NCI-H1105 (cell line): ENCODE measurements at places on chromosomes 2 and 18.

- no peak for DNase-seq
These were observed 170.0 kb upstream of the KLHL29 start for GRCh38 chr2:23215016-23215415.

DNA sequence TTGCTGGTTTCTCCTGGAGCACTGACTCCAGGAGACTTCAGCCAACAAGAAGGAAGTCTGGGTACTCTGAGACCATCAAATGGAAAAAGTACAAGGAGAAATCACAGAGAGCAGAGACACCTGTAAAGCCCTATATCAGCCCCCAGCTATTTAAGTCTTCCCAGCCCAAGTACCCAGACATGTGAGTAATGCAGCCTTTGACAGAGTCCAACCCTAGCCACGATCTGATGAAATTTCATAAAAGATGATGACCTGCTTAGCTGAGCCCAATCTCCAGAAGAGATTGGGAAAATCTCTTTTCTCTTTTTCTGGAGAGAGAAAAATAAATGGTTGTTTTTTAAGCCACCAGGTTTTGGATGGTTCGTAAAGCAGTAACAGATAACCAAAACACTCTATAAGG is 196.6 kb downstream of the NBAS start:
- DNase-seq = no peak

GRCh38 chr2:163338270-163338669 is 397.5 kb downstream of the FIGN start:
- no peak for DNase-seq

- DNase-seq = no peak
These were observed 48.1 kb downstream of the ID2 start for GRCh38 chr2:8729939-8730338.

DNA sequence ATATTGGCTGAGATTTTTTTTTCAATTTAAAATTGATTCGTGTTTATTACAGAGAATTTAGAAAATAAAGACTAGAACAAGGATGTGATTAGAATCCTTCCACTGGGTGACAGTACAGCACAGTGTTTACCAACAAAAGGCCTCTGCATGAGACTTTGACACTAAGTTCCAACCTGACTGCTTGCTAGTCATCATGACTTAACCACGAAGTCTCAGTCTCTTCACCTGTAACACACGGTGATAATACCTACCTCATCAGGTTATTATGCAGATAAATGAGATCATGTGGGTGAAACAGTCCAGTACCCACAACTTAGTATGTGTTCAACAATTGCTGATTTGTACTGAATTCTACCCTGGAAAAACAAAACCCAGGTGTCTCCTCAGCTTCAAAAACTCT is 151.2 kb downstream of the STK39 start:
- DNase-seq = no peak

DNA sequence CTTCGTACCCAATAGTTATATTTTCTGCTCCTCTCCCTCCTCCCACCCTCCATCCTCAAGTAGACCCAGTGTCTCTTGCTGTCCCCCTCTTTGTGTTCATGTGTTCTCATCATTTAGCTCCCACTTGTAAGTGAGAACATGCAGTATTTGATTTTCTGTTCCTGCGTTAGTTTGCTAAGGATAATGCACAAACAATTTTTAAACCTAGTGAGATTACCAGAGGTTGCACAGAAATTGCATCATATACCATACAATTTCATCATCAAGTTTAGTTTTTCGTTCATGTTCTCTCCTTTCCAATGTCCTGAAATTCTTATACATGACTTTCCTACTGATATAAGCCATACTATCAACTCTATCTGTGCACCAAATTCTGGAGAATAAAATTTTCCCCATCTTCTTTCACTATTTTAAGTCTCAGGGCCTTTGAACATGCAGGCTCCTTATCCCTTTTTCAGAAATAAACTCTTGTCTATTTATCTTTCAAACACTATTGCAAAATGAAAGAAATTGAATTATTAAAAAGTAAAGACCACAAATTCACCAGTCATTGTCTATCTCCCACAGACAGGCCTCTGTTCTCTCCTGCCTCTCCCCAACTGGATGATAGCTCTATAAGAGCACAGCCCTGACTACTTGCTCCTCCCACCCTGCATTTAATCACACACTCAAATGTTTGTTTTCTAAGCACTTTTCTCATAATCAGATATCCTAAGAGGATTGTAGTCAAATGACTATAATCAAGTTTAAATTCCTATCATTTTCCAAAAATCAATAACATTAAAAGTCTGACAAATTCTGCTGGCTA is 27.2 kb upstream of the B4GALT6 start:
- no peak for DNase-seq

GRCh38 chr2:179393481-179393880 is 128.8 kb upstream of the SESTD1 start:
- no peak for DNase-seq

DNA sequence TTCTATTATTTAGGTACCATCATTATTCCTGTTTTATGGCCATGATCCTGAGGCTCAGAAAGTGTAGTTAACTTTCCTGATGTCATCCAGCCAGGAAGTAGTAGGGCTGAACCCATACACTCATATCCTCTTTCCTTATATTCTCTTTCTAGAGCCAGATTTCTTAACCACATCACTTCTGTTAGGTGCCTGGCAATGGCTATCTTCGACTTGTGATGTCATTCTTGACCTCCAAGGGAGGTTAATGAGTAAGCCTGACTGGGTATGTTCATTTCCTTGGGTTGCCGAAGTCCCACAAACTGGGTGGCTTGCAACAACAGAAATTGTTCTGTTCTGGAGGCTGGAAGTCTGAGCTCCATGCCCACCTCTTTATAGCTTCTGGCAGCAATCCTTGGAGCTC is 43.4 kb downstream of the ITGB6 start:
- DNase-seq = no peak

DNA sequence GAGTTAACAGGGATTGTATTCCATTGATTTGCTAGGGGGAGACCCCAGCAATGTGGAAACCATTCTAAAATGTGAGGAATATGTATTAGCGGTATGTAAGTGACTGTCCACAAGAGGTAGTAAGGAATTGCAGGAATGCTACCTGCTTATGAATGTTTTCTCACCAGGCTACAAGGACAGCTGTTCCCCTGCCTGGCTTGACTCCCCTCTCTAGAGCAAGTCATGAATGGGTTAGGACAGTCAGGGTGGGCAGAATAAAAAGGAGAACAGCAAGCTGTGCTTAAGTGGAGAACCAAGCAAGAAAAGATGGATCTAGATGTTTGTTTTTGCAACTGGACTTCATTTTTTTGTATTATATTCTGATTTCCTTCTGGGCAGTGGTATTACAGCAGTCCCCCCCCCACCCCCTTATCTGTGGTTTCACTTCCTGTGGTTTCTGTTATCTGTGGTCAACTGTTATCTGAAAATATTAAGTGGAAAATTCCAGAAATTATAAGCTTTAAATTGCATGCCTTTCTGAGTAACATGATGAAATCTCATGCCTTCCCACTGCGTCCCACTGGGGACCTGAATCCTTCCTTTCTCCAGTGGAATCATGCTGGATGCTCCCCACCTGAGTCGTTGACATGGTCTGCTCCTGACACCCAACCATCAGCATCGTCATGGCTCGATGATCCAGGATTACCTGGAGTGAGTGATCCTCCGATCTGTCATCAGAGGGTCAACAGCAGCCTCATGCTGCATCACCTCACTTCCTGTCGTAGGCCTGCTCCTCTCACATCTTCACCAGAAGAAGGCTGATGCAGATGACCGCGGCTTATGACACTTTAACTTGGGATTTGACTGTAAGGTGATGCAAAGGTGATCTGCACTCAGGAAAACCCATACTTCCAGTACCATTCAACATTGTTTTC is 52.2 kb downstream of the VAPA start:
- no peak for DNase-seq

DNA sequence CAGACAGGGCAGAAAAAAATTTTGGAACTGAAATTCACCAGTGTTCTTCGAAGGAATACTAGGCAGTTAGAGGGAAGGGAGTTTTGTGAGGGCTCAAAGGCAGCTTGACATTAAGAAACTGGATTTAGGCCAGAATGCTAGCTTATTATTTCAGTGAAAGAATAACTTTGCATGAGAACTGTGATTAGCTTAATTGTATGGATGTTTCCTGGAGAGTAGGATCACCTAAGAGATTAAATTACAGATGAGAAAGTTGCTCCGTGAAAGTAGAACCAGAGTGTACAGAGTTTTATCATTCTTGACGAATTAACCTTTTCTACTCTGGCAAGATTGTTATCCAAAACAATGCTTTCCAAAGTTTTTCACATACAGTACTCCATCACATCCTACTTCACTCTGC is 6.2 kb downstream of the SPAG16 start:
- no peak for DNase-seq

GRCh38 chr18:48641981-48642380 is 103.2 kb downstream of the CTIF start:
- no peak for DNase-seq

DNA sequence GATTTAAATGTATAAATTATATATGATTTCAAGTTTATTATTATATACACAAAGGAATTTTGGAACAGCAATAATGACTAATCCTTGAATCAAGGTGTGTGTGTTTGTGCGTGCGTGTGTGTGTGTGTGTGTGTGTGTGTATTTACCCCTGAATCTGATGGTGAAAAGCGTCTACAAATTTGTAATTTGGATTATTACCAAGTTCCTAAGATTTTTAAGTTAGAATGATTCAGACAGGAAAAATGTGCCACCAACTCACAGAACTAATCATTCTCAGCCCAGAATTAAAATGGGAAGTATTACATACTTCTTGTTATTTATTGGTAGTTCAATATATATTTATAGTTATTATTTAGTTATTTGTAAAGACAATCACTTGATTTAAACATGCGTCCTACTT is 12.3 kb downstream of the CALCRL start:
- DNase-seq = no peak

GRCh38 chr2:45170191-45171135 is 161.2 kb upstream of the SIX2 start:
- DNase-seq = no peak

GRCh38 chr2:5908071-5908470 is 215.9 kb downstream of the SOX11 start:
- no peak for DNase-seq

- no peak for DNase-seq
These were observed 178.6 kb downstream of the NEDD4L start for GRCh38 chr18:58222432-58223125.

DNA sequence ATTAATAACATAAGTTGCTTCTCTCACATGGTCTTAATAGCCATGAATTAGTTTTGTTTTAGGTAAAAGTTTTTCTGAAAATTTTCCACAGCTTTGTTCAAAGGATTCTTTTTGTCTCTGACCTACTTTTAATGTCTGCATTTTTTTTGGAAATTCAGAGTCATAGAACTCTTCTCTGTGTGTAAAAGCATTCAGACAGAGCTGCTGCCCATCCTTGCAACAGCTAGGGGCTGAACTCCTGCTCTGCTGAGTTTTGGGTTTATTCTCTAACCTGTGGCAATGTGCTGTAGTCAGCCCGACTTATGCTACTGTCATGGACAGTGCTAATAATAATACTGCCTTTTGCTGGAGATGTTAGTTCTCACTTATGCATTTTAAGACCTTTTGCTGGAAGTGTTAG is 44.1 kb downstream of the RALBP1 start:
- DNase-seq = no peak

GRCh38 chr2:229043681-229044080 is 227.4 kb downstream of the PID1 start:
- no peak for DNase-seq
